ENCODE measurements at places on chromosomes 3 and 15.
A peak's percentile ranks its signal among the peaks of the same experiment; 100 is the strongest.

GRCh38 chr15:74270854-74271520 is 34.9 kb downstream of the CCDC33 start:
- no peak for DNase-seq

DNA sequence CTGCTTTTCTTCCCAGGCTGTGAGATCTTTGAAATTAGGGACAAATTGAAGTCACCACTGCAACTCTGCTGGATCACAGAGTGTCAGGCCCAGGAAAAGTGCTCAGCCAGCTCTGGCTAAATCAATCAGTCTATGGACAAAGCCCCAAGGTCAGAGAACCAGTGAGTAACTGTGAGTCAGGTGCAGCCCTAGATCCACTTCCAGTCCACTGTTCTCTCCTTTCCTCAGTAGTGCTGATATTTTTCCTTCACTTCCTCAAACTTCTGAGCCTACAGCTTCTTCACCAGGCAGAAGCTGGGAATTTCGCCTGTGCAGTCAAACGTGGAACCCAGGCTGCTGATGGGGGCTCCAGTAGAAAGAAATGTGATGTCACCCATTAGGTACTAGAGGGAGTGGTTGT is 75.1 kb upstream of the TRIM42 start:
- no peak for DNase-seq

DNA sequence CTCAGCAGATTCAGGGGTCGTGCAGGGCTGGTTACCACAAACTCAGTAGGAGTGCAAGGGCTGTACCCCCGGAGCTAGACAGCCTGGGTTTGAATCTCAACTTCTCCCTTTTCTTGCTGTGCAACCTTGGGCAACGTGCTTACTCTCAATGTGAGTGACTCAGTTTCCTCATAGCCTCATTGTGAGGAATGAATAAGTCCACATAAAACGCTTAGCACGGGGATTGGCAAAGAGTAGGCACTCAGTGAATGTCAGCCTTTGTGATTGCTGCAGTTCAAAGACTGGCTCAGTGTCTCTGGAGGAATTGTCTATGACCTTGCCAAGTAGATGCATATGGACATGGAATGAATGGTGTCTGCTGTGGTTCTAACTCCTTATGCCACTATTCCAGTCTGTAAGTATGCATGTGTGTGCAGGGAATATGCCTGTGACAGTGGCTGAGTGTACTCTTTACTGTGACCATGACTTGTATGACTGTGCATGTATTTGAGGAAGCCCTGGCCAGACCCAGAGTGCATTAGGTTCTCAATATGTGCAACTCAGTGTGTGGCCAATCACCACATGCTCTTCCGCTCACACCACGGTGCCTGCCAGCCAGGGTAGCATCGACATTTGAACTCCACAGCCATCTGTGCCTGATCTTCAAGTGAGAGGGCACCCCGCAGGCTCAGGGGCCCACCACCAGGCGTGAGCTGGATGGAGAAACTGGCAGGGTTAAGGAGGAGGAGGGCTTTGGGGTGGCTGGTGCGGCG is 900 bp upstream of the HYAL3 start:
- no peak for DNase-seq

DNA sequence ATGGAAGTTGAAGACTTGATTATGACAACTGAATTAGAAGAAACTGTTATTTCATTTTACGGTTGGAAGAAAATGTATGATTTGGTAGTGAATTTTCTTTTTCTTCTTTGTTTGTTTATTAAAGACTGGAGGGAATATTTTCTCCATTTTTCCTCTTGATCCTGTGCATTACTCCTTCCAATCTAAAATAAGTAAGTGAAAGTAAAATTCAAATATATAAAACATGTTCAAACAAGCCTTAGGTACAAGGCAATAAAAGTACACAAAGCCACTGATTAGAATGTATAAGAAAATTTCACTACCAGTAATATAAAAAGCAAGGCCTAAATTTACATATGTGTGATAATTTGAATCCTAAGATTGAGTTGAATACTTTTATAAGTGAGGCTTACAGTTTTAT is 181.2 kb upstream of the MME start:
- no peak for DNase-seq

DNA sequence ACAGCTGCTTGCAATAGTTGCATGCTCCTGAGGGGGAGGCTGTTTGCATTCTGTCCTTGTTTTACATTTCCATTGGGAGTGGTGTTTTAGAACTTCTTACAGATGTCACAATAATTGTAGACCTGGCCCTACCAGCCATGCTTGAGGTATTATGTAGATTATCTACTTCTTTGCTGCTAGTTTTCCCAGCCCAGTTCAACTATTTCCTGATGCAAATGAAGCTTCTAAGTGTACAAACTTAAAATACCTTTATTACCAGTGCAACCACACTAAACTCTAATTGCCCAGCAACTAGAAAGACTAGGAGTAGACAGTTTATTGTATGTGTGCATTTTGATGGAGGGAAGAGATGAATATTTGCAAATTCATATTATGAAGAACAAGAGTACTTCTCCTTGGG is 104.9 kb upstream of the MYZAP start:
- no peak for DNase-seq

- no peak for DNase-seq
Observed at GRCh38 chr3:133379926-133380325, 19.9 kb upstream of the BFSP2 start.

GRCh38 chr3:151395806-151396205 is 11.3 kb upstream of the P2RY12 start:
- no peak for DNase-seq

- DNase-seq = peak; percentile 8
Observed at GRCh38 chr3:120198305-120198878, 86.6 kb downstream of the GPR156 start.

DNA sequence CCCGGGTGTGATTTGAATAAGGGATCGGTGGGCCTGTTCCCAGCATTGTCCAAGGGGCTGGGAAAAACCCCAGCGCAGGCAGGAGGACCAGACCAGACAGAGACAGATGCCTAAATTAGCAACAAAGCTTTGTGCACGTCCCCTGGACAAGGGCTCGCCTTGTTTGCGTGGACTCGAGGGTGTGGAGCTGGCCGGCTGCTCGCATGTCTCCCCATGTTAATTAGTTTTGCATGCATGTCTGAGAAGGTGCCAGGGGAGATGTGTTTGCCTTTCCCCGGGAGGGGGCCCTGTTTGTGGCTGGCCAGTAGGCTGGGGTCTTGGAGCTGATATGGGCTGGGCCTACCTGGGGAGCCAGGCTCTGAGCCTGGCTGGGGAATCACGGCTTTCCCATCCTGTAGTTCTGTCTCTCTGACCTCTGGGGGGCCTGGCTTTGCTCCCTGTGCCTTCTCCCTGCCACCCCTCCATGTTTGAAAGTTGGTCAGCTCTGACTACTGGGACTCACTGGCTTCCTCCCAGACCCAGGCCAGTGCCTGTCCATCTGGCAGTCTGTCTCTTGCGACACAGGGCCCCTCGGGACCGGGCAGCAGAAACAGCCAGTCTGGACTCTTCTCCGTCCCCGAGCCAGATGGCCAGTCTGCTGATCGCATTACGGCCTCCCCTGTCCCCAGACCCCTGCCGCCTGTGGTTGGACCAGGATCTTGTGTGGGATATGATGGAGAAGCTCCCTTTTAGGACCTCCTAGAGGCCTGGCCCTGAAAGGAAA is 55.4 kb upstream of the POLG start:
- DNase-seq = no peak

DNA sequence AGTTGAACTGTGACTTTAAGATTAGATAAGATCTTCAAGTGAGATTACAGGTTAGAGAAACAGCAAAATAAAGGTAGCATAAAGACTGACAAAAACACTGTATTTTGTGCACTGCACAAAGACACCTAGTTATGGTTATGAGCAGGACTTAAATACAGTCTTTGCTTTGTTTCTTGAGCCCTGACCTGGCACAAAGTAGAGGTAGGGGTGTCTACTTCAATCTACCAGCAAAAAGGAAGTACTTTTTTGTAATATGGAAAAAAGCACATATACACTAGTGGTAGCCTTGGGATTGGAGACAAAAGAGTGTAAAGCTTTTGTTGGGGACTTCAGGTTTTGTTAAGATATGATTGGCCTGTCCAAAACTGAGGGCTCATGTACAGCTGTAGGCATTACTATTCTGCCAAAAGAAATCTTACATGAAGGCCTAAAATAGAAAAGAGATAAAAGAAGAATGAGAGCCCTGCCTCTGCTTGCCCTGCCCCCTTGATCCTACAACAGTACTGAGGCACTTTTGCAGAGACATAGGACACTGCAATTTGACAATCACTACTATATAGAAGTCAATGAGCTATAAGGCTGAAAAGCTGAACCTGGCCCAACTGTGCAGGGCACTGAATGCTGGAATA is 194.3 kb downstream of the CBLB start:
- DNase-seq = no peak

GRCh38 chr3:70916375-70917055 is 604.1 kb upstream of the MDFIC2 start:
- DNase-seq = no peak

GRCh38 chr15:50075319-50075718 is 43.7 kb downstream of the ATP8B4 start:
- no peak for DNase-seq

GRCh38 chr3:36380221-36381031 is at the start of gene STAC:
Gene STAC (plus strand): TSS chr3:36380504. CDS start chr3:36380644, 140 bp downstream.
- DNase-seq = no peak

DNA sequence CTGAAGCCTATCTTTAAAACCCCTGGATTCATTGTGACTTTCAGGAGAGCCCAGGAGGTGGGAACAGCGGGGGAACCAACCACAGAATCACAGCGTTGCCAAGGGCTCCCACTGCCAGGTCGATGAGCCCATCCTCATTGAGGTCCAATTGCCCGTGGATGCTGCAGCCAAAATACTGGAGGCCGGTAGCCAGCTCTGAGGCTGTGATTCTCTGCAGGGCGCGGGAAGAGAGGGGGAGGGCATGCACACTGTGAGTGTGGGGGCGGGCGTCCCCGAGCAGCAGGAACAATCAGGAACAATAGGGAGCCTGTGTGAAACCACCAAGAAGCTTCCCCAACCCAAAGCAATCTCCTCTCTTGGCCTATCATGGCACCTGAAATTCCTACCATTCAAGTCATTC is 53.4 kb downstream of the FEM1B start:
- no peak for DNase-seq

DNA sequence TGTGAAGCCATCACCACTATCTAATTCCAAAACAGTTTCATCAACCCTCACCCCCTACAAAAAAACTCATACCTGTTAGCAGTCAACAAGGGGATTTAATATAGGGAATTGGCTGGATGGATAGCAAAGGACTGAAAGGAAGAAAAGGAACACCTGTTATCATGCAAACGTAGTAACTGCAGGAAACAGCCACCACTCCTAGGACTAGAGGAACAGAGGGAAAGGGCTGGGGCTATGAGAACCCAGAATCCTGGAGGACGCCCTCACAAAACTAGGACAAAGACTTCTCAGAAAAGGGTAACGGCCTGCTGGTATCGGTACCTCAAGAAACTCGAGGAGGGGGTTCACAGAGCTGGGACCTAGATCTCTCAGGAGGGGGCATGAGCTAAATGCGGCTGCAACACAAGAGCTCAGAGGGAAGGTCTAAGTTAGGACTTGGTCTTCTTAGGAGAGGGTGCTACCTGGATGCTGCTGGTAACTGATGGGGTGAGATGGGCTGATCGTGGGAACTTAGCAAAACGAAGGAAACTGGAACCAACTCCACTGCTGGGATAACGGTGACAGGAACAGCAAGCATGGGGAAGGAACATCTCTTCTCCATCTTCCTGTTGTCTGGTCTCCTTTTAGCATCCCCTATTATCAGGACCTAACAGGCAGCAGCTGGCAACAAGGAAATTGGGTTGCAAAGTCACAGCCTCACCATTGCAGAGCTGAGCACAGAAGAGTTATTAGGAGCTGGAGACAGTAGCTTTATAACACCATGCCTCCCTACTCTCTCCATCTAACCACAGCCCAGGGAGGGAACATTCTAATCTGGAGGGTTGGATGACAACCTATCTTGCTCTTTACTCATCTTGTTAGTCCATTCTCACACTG is 147.7 kb downstream of the UACA start:
- no peak for DNase-seq

- DNase-seq = no peak
Observed at GRCh38 chr3:30729512-30729911, 123.1 kb downstream of the TGFBR2 start.

DNA sequence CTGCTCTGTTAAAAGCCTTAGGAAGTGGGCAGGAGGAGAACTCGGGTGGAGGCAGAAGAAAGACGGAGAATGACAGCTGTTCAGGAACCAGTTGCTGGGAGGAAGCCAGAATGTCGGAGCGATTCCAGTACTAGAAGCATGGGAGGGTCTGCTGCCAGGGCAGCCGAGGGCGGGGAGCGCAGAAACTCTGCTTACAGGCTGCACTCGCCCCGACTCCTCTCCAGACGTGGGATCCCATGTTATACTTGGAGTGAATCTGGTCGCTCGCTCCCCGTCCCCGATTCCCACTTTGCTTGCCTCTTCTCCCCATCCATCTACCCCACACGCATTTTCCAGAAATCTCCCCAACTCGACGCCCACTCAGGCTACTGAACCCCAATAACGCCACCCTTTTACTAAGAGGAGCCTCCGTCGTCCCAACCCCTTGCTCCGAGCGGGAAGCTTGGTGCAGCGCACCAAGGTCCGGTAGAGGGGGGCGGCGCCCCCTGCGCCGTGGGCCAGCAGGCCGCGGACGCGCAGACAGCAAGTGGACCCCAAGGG is 665 bp downstream of the GATM start:
- no peak for DNase-seq
